ENCODE measurements at places on chromosomes 12 and 14. TPM values are rescaled to one million over a fixed set of nuclear protein-coding genes. Genes with fewer than 3 reads are reported as not detected.

GRCh38 chr12:62146318-62146717 is 113.9 kb upstream of the USP15 start:
- H3K27me3 ChIP-seq, result no peaks in the 10 kb centered on the region
- H3K4me3 ChIP-seq, result no peak overlapping the region
- no peak for ATAC-seq
- H3K4me1 ChIP-seq, result no peaks in the 10 kb centered on the region
- no peaks in the 10 kb centered on the region for H3K36me3 ChIP-seq

DNA sequence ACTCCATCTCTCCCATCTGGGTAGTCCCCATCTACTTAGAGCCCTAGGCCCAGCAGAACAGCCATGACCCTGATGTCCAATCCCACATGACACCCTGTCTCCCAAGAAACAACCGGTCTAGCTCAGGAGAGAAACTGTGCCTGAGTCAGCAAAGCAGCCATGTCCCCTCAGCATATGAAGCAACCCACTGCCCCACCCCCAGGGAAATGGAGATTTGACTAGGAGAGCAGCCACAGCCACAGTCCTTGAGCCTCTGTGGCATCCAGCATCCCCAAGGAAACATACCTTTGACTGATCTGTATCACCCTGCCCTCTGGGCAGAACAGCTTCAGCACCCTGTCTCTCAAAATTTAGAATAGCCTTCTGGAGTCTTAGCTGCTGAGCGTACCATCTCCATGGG is 641.9 kb upstream of the FBXO33 start:
- H3K27ac ChIP-seq, result no peak overlapping the region
- H3K27me3 ChIP-seq, result no peaks in the 10 kb centered on the region
- ATAC-seq, result no peak
- H3K4me3 ChIP-seq, result no peak overlapping the region
- no peaks in the 10 kb centered on the region for H3K36me3 ChIP-seq

- peaks cover 24% of the 10 kb centered on the region for H3K4me1 ChIP-seq
- H3K4me3 ChIP-seq, result no peak overlapping the region
- no peaks in the 10 kb centered on the region for H3K27me3 ChIP-seq
- H3K27ac ChIP-seq, result no peak overlapping the region
- no peak for ATAC-seq
Observed at GRCh38 chr12:53346491-53346890, 10.3 kb upstream of the SP7 start.

DNA sequence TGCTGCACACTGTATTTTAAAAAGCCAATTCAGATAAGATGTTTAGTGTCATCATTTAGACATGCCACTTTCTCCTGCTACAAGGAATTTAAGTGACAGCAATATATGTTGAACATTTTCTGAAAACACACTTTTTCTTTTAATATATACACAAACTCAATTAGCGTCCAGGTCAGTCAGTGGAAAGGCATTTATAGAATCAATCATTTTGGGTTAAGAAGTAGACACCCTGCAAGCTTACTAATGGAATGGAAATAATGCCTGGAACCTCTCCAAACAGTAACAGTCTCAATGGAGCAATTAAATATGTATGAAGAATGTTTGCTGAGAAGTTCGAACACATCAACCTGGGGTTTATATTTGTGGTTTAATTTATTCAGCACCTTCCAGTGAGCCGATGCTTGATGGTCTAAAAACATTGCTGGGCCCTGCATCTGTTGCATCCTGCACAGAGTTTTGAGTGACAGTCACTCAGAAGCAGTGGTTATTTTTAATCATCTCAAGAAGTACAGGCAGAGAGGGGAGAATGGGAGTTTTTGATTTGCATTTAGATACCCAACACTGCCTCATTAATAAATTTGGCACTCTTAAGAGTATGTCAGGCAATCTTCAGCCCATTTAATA is 410.7 kb downstream of the TMEM117 start:
- no peaks in the 10 kb centered on the region for H3K36me3 ChIP-seq
- no peak overlapping the region for H3K4me3 ChIP-seq
- no peaks in the 10 kb centered on the region for H3K4me1 ChIP-seq
- H3K27me3 ChIP-seq, result no peaks in the 10 kb centered on the region
- no peak for ATAC-seq

DNA sequence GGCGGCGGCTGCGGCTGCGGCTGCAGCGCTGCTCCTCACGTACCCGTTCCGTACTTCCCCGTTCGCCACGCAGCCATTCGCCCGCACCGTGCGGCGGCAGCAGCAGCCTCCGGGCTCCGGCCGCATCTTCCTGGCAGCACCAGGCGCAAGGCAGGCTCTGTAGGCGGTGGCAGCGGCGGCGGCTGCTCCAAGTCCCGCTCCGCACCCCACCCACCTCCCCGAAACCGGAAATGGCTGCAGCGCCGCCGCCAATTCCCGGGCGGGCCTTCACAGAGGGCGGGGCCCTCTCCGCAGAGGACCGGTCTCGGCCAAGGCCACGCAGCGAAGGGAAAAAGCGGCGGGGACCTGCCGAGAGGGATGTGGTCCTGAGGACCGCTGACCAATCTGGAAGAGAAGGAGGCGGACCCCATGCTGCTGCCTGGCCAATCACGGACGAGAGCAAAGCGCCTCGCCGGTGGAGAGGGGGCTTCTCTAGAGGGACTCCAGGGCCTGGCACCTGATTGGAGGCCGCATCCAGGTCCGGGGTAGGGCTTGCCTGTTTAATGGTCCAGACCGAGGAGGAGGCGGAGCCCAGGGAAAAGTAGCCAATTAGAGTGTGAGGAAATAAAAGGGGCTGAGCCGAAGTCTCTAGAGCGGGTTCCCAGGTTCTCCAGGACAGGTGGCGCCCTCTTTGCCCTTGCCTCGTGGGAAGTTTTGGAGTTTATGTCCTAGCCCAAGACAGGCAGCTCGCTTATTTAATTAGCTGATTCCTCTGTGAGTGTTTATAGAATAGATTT is at the start of gene SPTLC2:
Gene SPTLC2, minus strand, starts transcription at position 184 of the 776 bp plus-strand sequence. Its CDS starts 58 bp downstream, at position 126.
- H3K36me3 ChIP-seq, result no peaks in the 10 kb centered on the region
- peaks cover 8% of the 10 kb centered on the region for H3K4me1 ChIP-seq
- H3K27me3 ChIP-seq, result no peaks in the 10 kb centered on the region
- H3K4me3 ChIP-seq, result peak within 1 kb of the TSS; percentile 91

GRCh38 chr14:81567302-81567701 is 33.6 kb upstream of the SEL1L start:
- H3K27ac ChIP-seq, result no peak overlapping the region
- peaks cover 4% of the 10 kb centered on the region for H3K27me3 ChIP-seq
- H3K4me1 ChIP-seq, result no peaks in the 10 kb centered on the region
- no peak for ATAC-seq

GRCh38 chr12:47407463-47408129 is 298.2 kb downstream of the RPAP3 start:
- no peak overlapping the region for H3K4me3 ChIP-seq
- no peaks in the 10 kb centered on the region for H3K4me1 ChIP-seq
- no peak for ATAC-seq
- H3K27ac ChIP-seq, result no peak overlapping the region

CCDC88C gene
- 5.5 TPM for total RNA-seq

DNA sequence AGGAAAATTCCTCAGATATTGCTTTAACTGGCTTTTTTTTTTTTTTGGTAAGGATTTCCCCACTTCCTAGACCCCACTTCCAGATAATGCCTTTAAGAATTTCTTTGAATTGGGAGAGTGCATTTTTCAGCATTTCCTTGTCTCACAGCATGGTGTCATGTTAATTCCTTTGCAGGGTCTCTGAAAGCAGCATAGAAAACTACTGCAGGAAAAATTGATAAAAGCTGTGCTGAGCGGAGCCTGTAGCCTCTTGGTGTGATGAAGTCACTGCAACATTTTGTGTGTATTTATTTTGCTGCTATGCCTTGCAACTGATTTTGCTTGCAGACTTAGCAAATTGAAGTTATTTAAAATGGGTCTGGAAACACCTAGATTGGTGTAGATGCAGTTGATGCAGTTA is 2.7 kb downstream of the ANO4 start:
- peaks cover 22% of the 10 kb centered on the region for H3K27me3 ChIP-seq
- ATAC-seq, result no peak
- no peak overlapping the region for H3K4me3 ChIP-seq

OTUB2 gene
- total RNA-seq, result 0.16 TPM

DNA sequence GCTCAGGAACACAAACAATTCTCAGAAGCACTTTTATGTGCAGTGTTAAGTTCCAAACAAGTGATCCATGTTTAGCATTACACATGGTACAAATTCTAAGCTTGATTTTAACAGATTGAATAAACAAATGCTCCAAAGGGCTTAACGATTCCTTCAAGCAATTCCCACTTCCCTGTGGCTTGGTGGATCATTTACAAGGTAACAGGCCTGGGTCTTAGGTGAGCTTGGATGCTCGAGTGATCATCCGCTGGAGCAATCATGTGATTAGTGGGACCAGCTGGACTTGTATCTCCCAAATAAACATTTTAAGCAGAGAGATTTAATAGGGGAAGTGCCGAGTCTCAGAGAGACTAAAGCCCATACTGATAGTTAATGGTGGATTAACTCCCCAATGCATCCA is 70.7 kb downstream of the CALM1 start:
- H3K27ac ChIP-seq, result no peak overlapping the region
- H3K4me3 ChIP-seq, result no peak overlapping the region
- no peak for ATAC-seq
- no peaks in the 10 kb centered on the region for H3K27me3 ChIP-seq

- H3K4me1 ChIP-seq, result peaks cover 44% of the 10 kb centered on the region
- no peak overlapping the region for H3K27ac ChIP-seq
- no peak overlapping the region for H3K4me3 ChIP-seq
- ATAC-seq, result peak; percentile 19
- H3K36me3 ChIP-seq, result no peaks in the 10 kb centered on the region
- H3K27me3 ChIP-seq, result no peaks in the 10 kb centered on the region
Observed at GRCh38 chr12:94831081-94831751, 172.3 kb downstream of the NDUFA12 start.

ITGA7 gene
- total RNA-seq, result 260 TPM

DNA sequence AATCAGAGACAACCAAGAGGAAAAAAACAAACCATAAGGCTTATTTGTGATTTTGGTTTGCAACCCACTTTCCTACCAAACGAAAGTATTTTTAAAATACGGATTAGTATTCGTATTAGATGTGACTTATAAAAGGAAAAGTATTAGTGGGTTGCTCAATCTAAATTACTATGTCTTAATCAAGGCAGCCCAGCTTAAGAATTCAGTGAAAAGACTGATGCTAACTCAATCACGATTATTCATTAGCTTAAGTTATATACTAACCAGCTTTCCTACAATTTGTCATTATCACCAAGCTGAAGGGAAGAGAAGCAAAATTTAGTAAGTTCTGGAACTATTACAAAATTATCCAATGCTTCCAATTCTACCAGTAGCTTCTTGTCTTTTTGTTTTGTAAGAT is 62.7 kb downstream of the FERMT2 start:
- H3K4me1 ChIP-seq, result peaks cover 47% of the 10 kb centered on the region
- no peaks in the 10 kb centered on the region for H3K36me3 ChIP-seq
- H3K4me3 ChIP-seq, result no peak overlapping the region
- no peak for ATAC-seq
- no peaks in the 10 kb centered on the region for H3K27me3 ChIP-seq
- no peak overlapping the region for H3K27ac ChIP-seq

DNA sequence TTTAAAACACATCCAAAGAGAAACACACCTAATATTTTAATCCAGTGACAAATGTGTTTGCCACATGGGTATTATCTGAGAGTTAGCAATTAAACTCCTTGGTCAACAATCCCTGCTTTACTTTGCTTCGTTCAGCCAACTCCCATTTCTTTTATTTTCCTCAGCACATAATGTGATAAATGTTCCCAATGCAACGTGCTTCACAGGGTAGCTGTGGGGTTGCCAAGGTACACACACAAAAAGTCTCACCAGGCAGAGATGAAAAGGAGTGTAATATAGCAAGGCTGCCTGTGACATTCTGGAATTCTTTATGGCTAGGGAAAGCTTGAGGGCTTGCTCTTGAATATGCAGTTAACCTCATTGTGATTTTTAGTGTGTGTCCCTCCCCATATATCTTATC is 208.0 kb upstream of the DIO2 start:
- H3K36me3 ChIP-seq, result no peaks in the 10 kb centered on the region
- no peak for ATAC-seq
- no peak overlapping the region for H3K27ac ChIP-seq
- H3K4me3 ChIP-seq, result no peak overlapping the region
- H3K4me1 ChIP-seq, result peaks cover 15% of the 10 kb centered on the region

DNA sequence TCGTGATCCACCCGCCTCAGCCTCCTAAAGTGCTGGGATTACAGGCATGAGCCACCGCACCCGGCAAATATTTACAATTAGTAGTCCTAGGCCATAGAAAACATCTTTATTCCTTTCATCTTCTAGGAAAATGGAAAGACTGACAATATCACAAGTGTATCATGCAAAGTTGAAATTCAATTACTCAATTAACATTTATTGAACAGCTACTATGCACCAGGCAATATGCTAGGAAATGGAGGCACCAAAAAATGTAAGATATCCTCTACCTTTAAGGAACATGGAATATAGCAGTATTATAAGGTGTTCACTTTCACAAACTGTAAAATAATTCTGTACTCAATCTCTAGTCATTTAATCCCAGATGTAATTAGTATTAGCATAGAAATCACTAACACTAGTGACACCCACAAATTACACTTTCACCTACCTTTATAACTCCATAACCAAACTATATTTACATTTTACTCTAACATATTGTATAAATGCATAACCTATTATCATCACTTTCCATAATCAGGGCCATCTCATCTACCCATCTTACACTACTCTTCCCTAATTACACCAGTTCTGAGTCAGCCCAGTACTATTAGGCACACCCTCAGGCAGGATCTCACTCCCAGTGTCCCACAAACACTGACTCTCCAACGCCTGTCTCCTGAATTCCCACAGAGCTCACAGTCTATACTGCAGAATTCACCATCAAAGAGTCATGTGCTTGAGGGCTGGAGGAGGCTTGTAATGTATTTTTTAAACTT is 10.4 kb downstream of the CORO1C start:
- no peak overlapping the region for H3K4me3 ChIP-seq
- no peaks in the 10 kb centered on the region for H3K36me3 ChIP-seq
- ATAC-seq, result peak; percentile 46
- H3K27me3 ChIP-seq, result no peaks in the 10 kb centered on the region
- peak overlapping the region; percentile 99 for H3K27ac ChIP-seq
- H3K4me1 ChIP-seq, result peaks cover 96% of the 10 kb centered on the region

KIF26A gene
- 3.1 TPM for total RNA-seq

FMNL3 gene
- total RNA-seq, result 15.4 TPM

LPAR5 gene
- 0.47 TPM for total RNA-seq

DNA sequence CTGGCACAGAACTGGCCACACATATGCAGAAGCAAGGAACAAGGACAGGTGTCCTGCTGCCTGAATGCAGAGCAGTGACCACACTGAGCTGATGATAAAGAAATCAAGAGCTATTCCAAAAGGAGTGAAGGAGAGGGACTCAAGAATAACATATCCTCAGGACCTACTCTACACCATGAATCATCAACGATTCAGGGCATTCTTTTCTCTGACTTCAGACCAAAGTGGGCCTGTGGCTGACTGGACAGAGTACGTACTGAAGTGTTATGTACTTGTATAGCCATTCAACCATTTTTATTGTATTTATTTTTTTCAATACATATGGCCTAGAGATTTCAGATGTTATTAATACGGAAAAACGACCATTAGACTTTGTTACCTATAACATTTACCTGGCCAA is 177.5 kb upstream of the TMTC1 start:
- H3K4me1 ChIP-seq, result peaks cover 12% of the 10 kb centered on the region
- no peaks in the 10 kb centered on the region for H3K27me3 ChIP-seq
- H3K4me3 ChIP-seq, result no peak overlapping the region
- no peak for ATAC-seq

GRCh38 chr12:77686760-77687159 is 143.9 kb upstream of the NAV3 start:
- no peaks in the 10 kb centered on the region for H3K36me3 ChIP-seq
- no peaks in the 10 kb centered on the region for H3K4me1 ChIP-seq
- H3K27ac ChIP-seq, result no peak overlapping the region
- H3K27me3 ChIP-seq, result no peaks in the 10 kb centered on the region
- no peak overlapping the region for H3K4me3 ChIP-seq
- no peak for ATAC-seq

All from gastroesophageal sphincter (tissue), 4 donors.